ENCODE measurements at places on chromosomes 5 and 9.

DNA sequence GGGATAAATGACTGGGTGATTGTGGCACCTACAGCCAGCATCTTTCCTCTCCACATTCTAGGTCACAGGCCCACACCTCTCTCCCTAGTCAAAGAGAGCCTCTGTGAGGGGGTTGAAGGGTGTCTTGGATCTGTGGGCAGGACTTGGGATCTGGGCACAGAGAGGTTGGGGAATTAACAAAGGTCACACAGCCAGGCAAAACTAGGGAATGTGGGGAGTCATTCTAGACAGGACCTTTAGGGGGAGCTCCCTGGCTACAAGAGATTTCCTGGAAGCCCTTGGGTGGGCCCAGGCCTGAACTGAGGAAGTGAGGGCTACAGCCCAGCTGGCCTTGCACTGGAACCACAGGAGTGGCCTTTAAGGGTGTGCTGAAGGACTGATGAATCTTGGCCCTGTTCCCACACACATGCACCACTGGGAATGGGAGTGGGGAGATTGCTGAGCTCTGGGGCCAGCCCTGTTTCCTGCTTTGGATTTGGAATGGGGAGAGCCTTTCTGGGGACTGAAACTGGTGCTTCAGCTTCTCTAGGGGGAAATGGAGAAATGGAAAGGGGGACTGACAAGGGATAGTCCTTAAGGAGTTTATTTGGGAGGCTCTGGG lies 12.4 kb upstream of the CXXC5 start:
- DNase-seq = peak; percentile 64

DNA sequence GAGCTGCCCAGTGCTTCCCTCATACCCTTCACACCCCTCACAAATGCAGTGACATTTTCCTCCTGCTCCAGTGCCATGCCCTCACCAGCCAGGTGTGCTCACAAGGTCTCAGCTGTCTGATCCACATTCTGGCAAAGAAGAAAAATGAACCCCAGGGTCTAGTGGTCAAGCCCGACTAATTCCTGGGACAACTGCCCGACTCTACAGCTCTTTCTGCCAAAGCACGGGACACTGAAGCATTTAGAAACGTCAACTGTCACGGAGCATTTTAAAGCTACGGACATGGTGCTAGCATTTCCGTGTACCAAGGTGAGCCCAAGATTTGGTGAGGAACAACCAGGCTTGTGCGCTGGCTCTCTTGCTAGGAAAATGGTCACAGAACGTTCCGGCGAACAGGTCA lies 56.8 kb upstream of the PHYKPL start:
- no peak for DNase-seq

GRCh38 chr9:112955550-112955949 lies 56.4 kb downstream of the ZNF883 start:
- DNase-seq = no peak

- no peak for DNase-seq
Observed at GRCh38 chr9:125513668-125514413, 193.2 kb downstream of the MAPKAP1 start.

DNA sequence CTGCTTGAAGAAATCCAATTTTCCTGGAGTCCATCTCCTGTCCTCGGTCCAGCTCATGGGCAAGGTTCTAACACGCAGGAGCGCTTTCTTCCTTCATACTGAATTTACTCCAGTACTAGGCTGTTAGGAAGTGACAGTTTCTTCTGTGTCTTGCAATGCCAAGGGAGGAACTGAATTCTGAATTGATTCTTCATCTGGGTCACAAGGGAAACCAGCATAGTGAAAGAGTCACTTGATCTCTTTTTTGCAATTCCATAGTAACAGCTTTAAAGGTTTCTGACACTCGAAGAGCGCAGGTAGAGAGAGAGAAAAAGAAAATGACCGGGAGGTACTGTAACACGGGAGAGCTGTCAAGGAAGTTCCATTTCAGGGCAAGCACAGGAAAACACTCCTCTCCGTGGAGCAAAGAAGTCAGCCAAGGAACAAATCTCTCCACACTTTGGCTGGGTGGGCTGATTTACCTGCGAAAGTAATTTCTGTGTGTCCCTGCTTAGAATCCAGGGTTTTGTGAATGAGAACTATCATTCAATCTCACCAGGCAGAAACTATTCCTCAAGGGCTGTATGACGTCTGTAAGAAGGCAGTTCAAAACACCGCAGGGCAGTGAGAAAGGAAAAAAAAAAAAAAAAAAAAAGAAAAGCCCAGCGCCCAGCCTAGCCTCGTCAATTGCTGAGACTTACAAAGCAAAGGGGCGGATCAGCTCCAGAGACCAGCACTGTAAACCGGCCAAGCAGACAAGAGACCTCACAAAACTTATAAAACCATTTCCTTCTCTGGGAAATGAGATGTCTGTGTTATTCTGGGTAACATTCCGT lies 617.8 kb downstream of the PDE4D start:
- no peak for DNase-seq

DNA sequence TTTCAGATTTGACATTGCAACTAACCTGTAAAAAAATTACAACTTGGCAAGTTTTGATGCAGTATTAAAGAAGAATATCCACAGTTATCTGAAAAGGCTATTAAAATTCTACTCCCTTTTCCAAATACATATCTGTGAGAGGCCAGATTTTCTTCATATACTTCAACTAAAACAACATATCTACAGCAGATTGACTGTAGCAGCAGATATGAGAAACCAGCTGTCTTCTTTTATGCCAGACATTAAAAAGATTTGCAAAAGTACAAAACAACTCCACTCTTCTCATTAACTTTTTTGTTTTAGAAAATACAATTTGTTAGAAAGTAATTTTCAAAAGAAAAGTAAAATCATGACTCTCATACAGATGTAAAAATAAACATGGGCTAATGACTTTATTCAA lies 281.1 kb upstream of the PCSK5 start:
- no peak for DNase-seq

DNA sequence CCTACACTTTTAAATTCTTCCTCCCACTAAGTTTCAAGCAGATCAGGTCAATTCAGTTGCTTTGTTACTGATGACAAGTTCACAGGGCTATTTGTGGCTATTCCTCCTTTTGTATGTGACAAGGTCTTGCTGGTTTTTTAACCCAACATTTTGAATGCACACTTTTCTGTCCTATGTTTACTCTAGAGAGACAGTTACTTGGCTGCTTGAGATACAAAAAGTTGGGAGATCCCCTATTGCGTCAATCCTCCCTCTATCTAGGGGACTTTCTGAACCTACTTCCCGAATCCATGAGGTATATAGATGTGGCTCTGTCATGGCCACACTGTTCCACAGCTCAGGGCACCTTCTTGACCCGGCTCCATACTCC lies 386.7 kb downstream of the NTRK2 start:
- no peak for DNase-seq

GRCh38 chr5:90368454-90369246 lies 40.9 kb downstream of the CETN3 start:
- no peak for DNase-seq

DNA sequence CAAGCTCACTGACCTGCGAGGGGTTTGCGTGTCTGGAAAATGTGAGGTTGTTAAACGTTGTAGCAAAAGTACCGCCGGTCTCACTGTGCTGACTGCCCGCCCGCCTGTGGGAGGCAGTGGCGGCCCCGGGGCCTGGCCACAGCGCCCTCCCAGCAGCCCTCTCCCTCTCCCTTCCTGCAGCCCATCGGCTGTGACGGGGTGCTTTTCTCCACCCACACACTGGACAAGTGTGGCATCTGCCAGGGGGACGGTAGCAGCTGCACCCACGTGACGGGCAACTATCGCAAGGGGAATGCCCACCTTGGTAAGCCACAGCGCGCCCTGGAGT lies 6.2 kb downstream of the ADAMTSL2 start:
- no peak for DNase-seq

DNA sequence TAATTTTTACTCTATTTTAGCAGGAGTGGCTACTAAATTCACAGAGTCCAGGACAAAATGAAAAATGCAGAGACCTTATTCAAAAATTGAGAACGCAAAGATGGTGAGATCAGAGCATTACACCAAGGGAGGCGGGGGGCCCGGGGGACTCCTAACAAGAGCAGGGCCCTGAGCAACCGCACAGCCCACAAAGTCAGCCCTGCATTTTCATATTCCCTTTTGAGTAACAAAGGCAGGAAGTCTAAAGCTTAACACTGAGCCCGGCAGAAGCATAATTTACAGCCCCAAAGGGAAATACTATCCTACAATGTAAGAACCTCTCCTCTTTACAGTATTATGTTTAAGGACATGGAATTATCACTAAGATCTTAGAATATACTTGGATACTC lies 69.4 kb downstream of the TLE1 start:
- DNase-seq = no peak

- DNase-seq = no peak
Observed at GRCh38 chr5:1445313-1445688, at the start of gene SLC6A3. SLC6A3 (minus strand) TSS chr5:1445440; CDS start chr5:1443197, 2,243 bp downstream.

- no peak for DNase-seq
Observed at GRCh38 chr9:135070964-135071735, 16.3 kb upstream of the OLFM1 start.

- no peak for DNase-seq
Observed at GRCh38 chr5:18740301-18740700, 1106.0 kb downstream of the TAF11L14 start.

DNA sequence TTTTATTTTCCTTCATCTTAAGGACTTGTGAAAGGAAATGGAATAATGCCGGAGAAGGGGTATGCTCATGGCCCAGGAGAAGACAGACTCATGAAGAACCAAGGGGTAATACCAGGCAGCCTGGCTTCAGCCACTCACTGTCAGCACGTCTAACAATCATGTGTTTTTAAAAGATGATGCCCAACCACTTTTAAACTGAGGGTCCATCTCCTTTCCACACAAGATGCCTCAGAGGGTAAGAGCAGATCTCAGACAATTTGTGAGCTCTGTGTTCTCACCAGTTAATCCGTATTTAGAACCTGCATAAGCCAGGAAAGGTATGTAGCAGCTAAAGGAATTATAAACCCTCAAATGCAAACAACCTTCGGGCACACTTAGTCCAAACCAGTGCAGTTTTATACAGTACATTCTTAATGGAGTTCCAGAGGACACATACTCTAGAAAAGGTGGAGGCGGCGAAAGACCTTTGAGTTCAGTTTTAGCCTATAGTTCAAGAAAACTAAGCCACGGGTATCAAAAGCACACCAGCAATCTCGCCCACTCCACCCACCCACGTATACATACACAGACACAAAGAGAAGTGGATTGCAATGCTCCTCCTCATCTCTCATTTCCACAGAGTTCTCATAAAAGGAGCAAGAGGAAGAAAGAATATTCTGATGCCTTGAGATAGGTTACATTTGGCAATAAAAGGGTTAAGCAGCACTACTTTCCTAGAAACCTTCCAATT lies 2.6 kb downstream of the DIAPH1 start:
- no peak for DNase-seq

DNA sequence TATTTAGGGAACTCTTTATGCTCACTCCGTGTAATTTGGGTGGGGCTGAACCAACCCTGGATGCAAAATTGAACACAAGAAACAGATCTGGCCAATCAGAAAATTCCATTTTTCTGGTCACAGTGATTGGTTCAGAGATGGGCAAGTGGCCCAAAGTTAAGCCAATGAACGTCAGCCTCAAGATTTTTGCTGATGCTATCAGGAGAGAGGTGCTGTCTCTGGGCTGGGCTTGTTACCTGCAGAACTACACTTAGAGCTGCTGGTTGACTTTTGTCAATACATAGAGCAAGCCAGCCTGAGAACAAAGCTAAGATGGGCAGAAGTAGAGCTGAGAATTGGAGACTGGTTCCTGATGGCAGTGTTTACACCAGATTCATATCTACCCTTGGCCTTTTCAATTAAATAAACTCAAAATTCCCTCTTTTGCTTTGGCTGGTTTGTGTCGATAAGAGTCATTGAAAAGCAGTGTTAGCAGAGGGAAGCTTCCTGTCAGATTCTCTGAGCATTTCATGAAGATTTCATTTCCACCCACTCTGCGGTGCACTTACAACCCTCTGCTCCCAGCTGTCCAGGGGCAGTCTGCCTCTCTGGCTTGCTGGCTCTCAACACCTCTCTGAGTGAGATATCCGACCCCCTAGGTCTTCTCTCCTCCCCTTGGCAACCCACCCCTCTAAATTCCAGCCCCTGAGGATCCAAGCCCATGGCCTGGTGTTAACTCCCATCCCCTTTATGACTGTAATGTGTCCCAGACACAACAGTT lies 64.5 kb upstream of the PPARGC1B start:
- DNase-seq = no peak

All from forelimb muscle (tissue), 1 donor.